SJSA1 (cell line): ENCODE measurements at places on chromosomes 5 and 9. TPM values are rescaled to one million over a fixed set of nuclear protein-coding genes. Genes with fewer than 3 reads are reported as not detected.

The IFNA2 gene
- not detected in 2 replicates for total RNA-seq

The GNPDA1 gene
- total RNA-seq, result 27.0 and 55.7 TPM in 2 replicates

The PPP6C gene
- total RNA-seq, result 29.0 and 43.5 TPM in 2 replicates

The GBGT1 gene
- total RNA-seq, result not detected in 2 replicates

The TMEM171 gene
- 4.5 and 8.4 TPM in 2 replicates for total RNA-seq

The IRX4 gene
- total RNA-seq, result not detected in 2 replicates

The SLC23A1 gene
- not detected in 2 replicates for total RNA-seq

The SLC28A3 gene
- total RNA-seq, result 0.11 and 0.13 TPM in 2 replicates

The TXNDC8 gene
- not detected in 2 replicates for total RNA-seq

The TCERG1 gene
- 55.1 and 84.3 TPM in 2 replicates for total RNA-seq

The IL17B gene
- total RNA-seq, result 1.00 TPM in 1 of 2 replicates, not detected in the other

The ATP6V0E1 gene
- 286 and 291 TPM in 2 replicates for total RNA-seq

The CLTB gene
- 177 and 206 TPM in 2 replicates for total RNA-seq

The FIBCD1 gene
- total RNA-seq, result 0.08 TPM in 1 of 2 replicates, not detected in the other

The TIGD6 gene
- 5.3 and 10.0 TPM in 2 replicates for total RNA-seq

The PLEKHG4B gene
- total RNA-seq, result 0.03 and 0.34 TPM in 2 replicates

The LMBRD2 gene
- 15.3 and 21.1 TPM in 2 replicates for total RNA-seq

The IL13 gene
- not detected in 2 replicates for total RNA-seq

The AGPAT2 gene
- total RNA-seq, result 30.1 and 34.0 TPM in 2 replicates

The ARHGEF28 gene
- 13.6 and 20.2 TPM in 2 replicates for total RNA-seq

The SLC4A9 gene
- total RNA-seq, result not detected in 2 replicates

The SLC46A2 gene
- total RNA-seq, result not detected in 2 replicates

The EFNA5 gene
- 0.22 and 0.87 TPM in 2 replicates for total RNA-seq

The HCN1 gene
- not detected in 2 replicates for total RNA-seq

The NINJ1 gene
- 24.2 and 34.8 TPM in 2 replicates for total RNA-seq

The EHMT1 gene
- total RNA-seq, result 12.9 and 32.0 TPM in 2 replicates

The EQTN gene
- not detected in 2 replicates for total RNA-seq
